Camera-type eye (tissue), 1 donor: ENCODE measurements at places on chromosomes 6 and 20. TPM values are rescaled to one million over a fixed set of nuclear protein-coding genes. Genes with fewer than 3 reads are reported as not detected.

MACROD2 gene
- 65.6 TPM for total RNA-seq

CTAGE9 gene
- not detected for total RNA-seq

OR2H2 gene
- not detected for total RNA-seq

STMND1 gene
- not detected for total RNA-seq

RBBP8NL gene
- total RNA-seq, result 0.27 TPM

C4A gene
- 29.9 TPM for total RNA-seq

HLA-DMB gene
- 4.9 TPM for total RNA-seq

PGC gene
- not detected for total RNA-seq

CDH26 gene
- total RNA-seq, result 4.6 TPM

HINT3 gene
- 46.2 TPM for total RNA-seq

PRDM1 gene
- total RNA-seq, result 74.7 TPM

MYBL2 gene
- 4.8 TPM for total RNA-seq

SAMD10 gene
- total RNA-seq, result 8.9 TPM

SGK2 gene
- total RNA-seq, result 3.0 TPM

LY86 gene
- 2.1 TPM for total RNA-seq

BAG2 gene
- 8.6 TPM for total RNA-seq

PKHD1 gene
- 0.66 TPM for total RNA-seq

CNKSR3 gene
- 12.1 TPM for total RNA-seq

RIPPLY2 gene
- total RNA-seq, result 2.7 TPM

C6orf47 gene
- 19.6 TPM for total RNA-seq

LBP gene
- total RNA-seq, result not detected

SLCO4A1 gene
- total RNA-seq, result 8.0 TPM

TAF4 gene
- 16.8 TPM for total RNA-seq

PXMP4 gene
- total RNA-seq, result 14.6 TPM

LST1 gene
- 11.2 TPM for total RNA-seq

WFDC2 gene
- 2.4 TPM for total RNA-seq

SLC25A27 gene
- total RNA-seq, result 97.2 TPM

POM121L2 gene
- not detected for total RNA-seq

SCUBE3 gene
- 10.0 TPM for total RNA-seq

VSTM2L gene
- total RNA-seq, result 25.0 TPM

LPA gene
- total RNA-seq, result 0.93 TPM

CCHCR1 gene
- 15.3 TPM for total RNA-seq

SNRNP48 gene
- total RNA-seq, result 37.0 TPM

SLC24A3 gene
- total RNA-seq, result 12.8 TPM

ZC3H12D gene
- total RNA-seq, result 1.0 TPM

VGLL2 gene
- 2.8 TPM for total RNA-seq

ENPP5 gene
- 8.9 TPM for total RNA-seq

LHFPL5 gene
- 0.27 TPM for total RNA-seq

CST3 gene
- total RNA-seq, result 328 TPM

PBX2 gene
- total RNA-seq, result 84.5 TPM

CST2 gene
- not detected for total RNA-seq

HRH3 gene
- 1.3 TPM for total RNA-seq

LYRM4 gene
- 25.1 TPM for total RNA-seq

SPINT4 gene
- not detected for total RNA-seq

KAT14 gene
- total RNA-seq, result 20.9 TPM

PSORS1C2 gene
- total RNA-seq, result not detected
